ENCODE measurements at places on chromosomes 6 and 20. TPM values are rescaled to one million over a fixed set of nuclear protein-coding genes. Genes with fewer than 3 reads are reported as not detected.

The HLA-DRB1 gene
- not detected for total RNA-seq

GRCh38 chr20:3071610-3072529, at the start of gene OXT:
TSS of gene OXT (plus strand) at chr20:3071620. CDS start at chr20:3071656, 36 bp downstream.
- DNase-seq: no peak
- peaks cover 25% of the 10 kb centered on the region for H3K27me3 ChIP-seq
- H3K4me1 ChIP-seq: peaks cover 18% of the 10 kb centered on the region

DNA sequence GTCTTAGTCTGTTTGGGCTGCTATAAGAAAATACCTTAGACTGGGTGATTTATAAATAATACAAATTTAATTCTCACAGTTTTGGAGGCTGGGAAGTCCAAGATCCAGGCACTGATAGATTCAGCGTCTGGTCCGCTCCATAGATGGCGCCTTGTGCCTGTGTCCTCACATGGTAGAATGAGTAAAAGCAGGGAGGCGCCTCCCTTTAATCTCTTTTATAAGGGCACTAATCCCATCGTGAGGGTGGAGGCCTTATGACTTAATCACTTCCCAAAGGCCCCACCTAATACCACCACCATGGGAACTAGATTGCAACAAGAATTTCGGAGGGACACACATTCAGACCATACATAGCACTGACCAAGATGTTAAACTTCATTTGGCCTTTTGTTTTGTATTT, 91.2 kb upstream of the TMEM181 start:
- H3K4me1 ChIP-seq: no peaks in the 10 kb centered on the region
- DNase-seq: no peak
- H3K4me3 ChIP-seq: no peak overlapping the region
- H3K27ac ChIP-seq: no peak overlapping the region
- H3K36me3 ChIP-seq: peaks cover 41% of the 10 kb centered on the region

DNA sequence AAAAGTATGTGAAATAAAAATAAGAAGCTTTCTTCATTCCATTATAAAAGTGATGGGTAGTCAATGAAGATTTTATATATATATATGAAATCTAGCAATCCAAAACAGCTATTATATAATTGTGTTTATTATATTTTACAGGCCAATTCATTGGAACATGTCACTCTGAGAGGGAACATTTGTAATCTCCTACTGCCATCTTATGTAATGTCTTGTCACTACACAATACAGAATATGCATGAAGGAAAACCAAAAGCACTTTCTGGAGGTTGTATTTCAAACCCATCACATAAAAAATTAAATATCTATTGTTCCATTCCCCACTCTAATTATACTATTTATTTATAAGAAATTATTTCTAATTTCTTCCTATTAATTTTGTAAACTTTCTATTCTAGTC, 31.5 kb upstream of the IRAK1BP1 start:
- no peak for DNase-seq
- no peaks in the 10 kb centered on the region for H3K36me3 ChIP-seq
- no peaks in the 10 kb centered on the region for H3K4me1 ChIP-seq
- no peak overlapping the region for H3K27ac ChIP-seq

DNA sequence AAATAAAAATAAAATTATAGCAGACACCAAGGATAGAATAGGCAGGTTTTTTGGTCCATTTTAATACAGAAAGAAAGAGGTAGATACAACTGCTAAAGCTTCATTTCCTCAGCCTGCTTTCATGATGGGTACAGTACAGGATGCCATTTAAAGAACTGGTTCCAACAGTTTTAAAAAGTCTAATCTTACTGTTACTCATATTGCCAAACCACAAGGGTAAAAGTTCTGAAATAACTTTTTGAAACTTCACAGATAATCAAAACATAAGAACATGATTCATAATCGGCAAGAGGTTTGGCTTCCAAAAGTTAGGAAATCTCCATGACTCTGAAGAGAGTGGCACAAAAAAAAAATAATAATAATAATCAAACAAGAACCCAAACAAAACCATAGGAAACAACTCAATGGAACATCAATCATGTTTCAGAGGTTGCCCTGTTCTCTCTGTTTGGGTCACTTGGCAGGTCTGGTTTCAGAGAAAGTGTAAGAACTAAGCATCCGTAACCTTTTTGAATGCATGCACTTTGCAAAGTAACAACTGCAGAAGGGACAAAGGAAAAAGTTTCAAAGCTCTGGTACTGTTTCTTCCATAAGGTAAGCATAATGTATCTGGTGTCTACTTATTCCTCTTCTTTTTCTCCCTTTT, 79.7 kb downstream of the SMLR1 start:
- peak; percentile 49 for DNase-seq
- H3K36me3 ChIP-seq: peaks cover 28% of the 10 kb centered on the region
- no peaks in the 10 kb centered on the region for H3K27me3 ChIP-seq
- H3K4me1 ChIP-seq: peaks cover 22% of the 10 kb centered on the region

DNA sequence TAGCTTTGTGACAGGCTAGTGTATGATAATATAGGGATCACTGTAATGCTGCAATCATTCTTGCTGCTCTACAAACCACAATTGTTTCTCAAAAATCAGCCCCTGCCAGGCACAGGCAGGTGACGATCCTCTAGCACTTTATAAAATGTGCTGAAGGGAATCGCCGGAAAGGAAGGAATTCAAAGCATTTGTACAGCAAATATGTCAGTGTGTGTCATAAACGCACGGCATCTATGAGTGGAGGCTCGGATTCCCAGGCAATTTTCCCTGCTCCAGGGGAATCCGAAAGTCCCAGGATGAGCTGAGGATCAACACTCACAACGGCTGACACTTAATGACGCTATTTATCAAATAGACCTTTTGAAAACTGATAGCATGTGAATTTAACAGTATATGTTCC, 1.4 kb downstream of the PHACTR1 start:
- H3K4me1 ChIP-seq: peaks cover 15% of the 10 kb centered on the region
- H3K36me3 ChIP-seq: no peaks in the 10 kb centered on the region
- peaks cover 6% of the 10 kb centered on the region for H3K27me3 ChIP-seq
- H3K4me3 ChIP-seq: peak overlapping the region; percentile 68
- peak; percentile 5 for DNase-seq

DNA sequence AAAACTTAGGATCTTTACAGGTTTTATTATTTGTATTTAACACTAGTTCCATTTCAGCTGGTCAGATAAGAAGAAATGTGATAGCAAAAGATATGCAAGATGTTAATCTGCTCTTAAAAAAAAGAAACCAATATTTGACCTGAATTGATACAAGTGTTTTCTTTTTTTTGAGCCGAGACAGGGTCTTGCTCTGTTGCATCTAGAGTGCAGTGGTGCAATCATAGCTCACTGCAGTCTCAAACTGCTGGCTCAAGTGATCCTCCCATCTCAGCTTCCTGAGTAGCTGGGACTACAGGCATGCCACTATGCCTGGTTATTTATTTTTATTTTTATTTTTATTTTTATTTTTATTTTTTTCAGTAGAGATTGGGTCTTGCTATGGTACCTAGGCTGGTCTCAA, 133.0 kb downstream of the GMPR start:
- no peaks in the 10 kb centered on the region for H3K27me3 ChIP-seq
- peaks cover 6% of the 10 kb centered on the region for H3K4me1 ChIP-seq
- DNase-seq: no peak
- no peak overlapping the region for H3K27ac ChIP-seq
- no peak overlapping the region for H3K4me3 ChIP-seq

GRCh38 chr6:138555421-138555988, 56.2 kb upstream of the NHSL1 start:
- H3K4me1 ChIP-seq: peaks cover 26% of the 10 kb centered on the region
- peak overlapping the region; percentile 9 for H3K4me3 ChIP-seq
- H3K27me3 ChIP-seq: no peaks in the 10 kb centered on the region
- DNase-seq: peak; percentile 18
- H3K27ac ChIP-seq: peak overlapping the region; percentile 27
- no peaks in the 10 kb centered on the region for H3K36me3 ChIP-seq

The PROKR2 gene
- not detected for total RNA-seq

The FLRT3 gene
- total RNA-seq: not detected

DNA sequence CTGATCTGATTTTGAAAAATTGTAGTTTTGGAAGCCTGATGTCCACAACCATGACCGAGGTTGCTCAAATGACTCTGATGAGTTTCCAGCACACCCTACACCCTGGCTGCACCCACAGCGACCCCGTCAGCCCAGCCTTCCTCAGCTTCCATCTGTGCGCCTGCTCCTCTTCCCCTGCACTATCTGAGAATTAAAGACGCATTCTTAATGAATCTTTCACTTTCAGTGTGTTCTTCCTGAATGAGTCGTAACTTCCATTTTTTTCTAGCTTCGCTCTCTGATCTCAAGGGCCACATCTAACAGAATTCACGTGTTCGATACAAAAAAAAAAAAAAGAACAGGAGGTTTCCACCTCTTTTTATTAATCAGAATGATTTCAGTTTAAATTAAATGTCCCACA, 21.3 kb upstream of the RREB1 start:
- H3K27ac ChIP-seq: peak overlapping the region; percentile 24
- H3K27me3 ChIP-seq: no peaks in the 10 kb centered on the region
- no peak for DNase-seq
- peaks cover 21% of the 10 kb centered on the region for H3K4me1 ChIP-seq
- H3K4me3 ChIP-seq: peak overlapping the region; percentile 82

DNA sequence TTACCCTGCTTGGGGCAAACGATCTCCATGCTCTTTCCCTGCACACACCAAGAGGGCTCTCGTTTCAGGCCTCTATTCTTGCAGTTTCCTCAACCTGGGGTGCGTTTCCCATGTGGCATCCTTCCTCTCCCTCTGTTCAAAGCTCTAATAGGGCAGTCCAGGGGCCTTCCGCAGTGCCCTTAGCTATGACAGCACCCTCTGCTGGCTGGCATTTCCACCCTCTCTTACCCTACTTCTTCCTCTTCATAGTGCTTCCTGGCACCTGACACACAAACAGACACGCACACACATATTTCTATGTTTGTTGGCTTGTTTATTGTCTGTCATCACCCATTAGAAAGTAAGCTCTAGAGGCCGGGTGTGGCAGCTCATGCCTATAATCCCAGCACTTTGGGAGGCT, 294.0 kb downstream of the CLIC5 start:
- no peak overlapping the region for H3K4me3 ChIP-seq
- H3K36me3 ChIP-seq: peaks cover 13% of the 10 kb centered on the region
- peaks cover 43% of the 10 kb centered on the region for H3K4me1 ChIP-seq

DNA sequence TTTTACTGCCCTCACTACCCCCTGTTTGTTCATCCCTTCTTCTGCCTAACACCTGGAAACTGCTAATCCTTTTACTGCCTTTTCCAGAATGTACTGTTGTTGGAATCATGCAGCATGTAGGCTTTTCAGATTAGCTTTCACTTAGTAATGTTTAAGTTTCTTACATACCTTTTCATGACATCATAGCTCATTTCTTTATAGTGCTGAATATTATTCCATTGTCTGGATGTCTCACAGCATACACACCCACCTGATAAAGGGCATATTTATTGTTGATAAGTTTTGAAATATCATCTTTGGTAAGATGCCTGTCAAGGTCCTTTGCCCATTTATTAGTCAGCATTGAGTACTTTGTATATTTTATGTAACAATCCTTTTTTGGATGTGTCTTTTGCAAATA, 588.2 kb upstream of the NRSN1 start:
- no peaks in the 10 kb centered on the region for H3K36me3 ChIP-seq
- H3K27me3 ChIP-seq: no peaks in the 10 kb centered on the region
- H3K27ac ChIP-seq: no peak overlapping the region
- no peak for DNase-seq
- H3K4me3 ChIP-seq: no peak overlapping the region

The MARCKS gene
- 195 TPM for total RNA-seq

- no peaks in the 10 kb centered on the region for H3K27me3 ChIP-seq
- H3K4me3 ChIP-seq: no peak overlapping the region
- H3K36me3 ChIP-seq: no peaks in the 10 kb centered on the region
- H3K4me1 ChIP-seq: no peaks in the 10 kb centered on the region
- no peak overlapping the region for H3K27ac ChIP-seq
Observed at GRCh38 chr6:153539602-153540001, 408.5 kb upstream of the RGS17 start.

- no peaks in the 10 kb centered on the region for H3K36me3 ChIP-seq
- no peak overlapping the region for H3K4me3 ChIP-seq
- H3K27me3 ChIP-seq: no peaks in the 10 kb centered on the region
- no peak overlapping the region for H3K27ac ChIP-seq
- no peak for DNase-seq
Observed at GRCh38 chr6:160831739-160832138, 129.7 kb downstream of the PLG start.

- H3K27me3 ChIP-seq: peaks cover 9% of the 10 kb centered on the region
- no peaks in the 10 kb centered on the region for H3K4me1 ChIP-seq
Observed at GRCh38 chr6:88982720-88983119, 19.3 kb upstream of the RNGTT start.

DNA sequence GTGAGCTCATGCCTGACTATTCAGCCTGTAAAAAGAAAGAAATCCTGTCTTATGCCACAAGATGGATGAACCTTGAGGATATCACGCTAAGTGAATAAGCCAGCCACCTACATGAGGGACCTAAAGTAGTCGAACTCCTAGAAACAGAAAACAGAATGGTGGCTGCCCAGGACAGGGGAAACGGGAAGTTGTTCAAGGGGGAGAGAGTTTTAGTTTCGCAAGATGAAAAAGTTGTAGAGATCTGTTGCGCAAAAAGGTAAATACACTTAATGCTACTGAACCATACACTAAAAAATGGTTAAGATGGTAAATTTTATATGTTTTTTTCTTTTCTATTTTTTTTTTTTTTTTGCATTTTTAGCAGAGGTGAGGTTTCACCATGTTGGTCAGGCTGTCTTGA, 74.1 kb upstream of the RALY start:
- H3K27ac ChIP-seq: no peak overlapping the region
- no peak for DNase-seq
- peaks cover 12% of the 10 kb centered on the region for H3K4me1 ChIP-seq
- no peaks in the 10 kb centered on the region for H3K36me3 ChIP-seq

The ARMC12 gene
- total RNA-seq: 0.17 TPM

DNA sequence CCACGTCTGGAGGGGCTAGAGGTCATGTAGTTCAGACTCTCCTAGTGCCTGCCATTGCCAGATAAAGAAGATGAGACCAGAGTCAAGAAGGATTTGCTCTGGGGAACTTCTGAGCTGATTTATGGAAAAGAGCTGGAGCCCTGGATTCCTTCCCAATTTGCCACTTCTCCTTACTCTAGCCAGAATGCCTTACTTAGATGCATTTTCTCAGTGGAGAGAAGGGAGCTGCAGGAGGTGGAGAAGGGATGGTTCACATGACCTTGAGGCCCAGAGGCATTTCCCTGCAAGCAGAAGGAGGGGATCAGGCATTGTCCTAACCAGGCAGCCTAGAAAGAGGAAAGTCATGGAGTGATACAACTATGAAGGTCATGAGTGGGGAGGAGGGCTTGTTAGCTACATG, 122.2 kb downstream of the UNC5CL start:
- H3K4me3 ChIP-seq: no peak overlapping the region
- peaks cover 11% of the 10 kb centered on the region for H3K27me3 ChIP-seq
- peaks cover 14% of the 10 kb centered on the region for H3K4me1 ChIP-seq
- no peak overlapping the region for H3K27ac ChIP-seq

GRCh38 chr6:149320796-149321195, 3.3 kb downstream of the TAB2 start:
- no peak overlapping the region for H3K4me3 ChIP-seq
- no peaks in the 10 kb centered on the region for H3K27me3 ChIP-seq
- no peak for DNase-seq
- H3K4me1 ChIP-seq: peaks cover 72% of the 10 kb centered on the region

- H3K36me3 ChIP-seq: no peaks in the 10 kb centered on the region
- no peak overlapping the region for H3K27ac ChIP-seq
- H3K4me3 ChIP-seq: no peak overlapping the region
Observed at GRCh38 chr20:50506270-50506579, 4.0 kb upstream of the PTPN1 start.
